ENCODE measurements at places on chromosomes 5 and 9. TPM values are rescaled to one million over a fixed set of nuclear protein-coding genes. Genes with fewer than 3 reads are reported as not detected.

DNA sequence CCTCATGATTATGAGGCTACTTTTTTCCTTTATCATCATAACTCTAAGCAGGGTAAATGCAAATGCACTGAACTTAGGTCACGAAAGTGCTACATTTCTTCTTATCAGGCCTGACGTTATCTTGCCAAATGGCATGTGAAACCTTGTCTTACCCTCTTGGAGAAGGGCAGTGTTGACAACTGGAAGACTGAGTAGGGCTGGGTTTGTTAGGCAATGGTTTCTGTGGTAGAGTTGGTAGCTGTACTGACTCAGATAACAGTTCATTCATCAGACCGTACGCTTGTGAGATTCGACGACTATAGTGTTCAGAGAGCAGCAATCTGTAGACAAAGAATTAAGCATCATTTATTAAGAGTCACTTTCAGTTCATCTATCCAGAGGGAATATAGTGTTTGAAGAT, 127.7 kb downstream of the CPLANE1 start:
- no peak for DNase-seq

DNA sequence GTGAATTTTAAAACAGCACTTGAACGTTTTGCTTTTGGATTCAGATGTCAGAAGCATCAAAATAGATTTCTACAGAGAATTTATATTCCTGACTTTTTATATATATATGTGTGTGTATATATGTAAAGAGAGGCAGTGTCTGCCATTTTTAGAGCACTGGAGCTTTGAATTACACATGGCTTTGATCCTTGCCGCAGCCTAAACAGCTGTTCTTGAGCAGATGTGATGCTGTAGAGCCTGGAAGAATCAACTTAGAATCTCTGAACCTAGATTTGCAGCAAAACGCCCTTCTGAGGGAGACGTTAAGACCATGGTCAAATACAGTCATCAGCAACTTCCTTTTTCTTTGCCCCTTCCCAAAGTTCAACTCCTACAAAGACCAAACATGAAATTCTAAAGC, 21.7 kb upstream of the C5orf47 start:
- no peak for DNase-seq

DNA sequence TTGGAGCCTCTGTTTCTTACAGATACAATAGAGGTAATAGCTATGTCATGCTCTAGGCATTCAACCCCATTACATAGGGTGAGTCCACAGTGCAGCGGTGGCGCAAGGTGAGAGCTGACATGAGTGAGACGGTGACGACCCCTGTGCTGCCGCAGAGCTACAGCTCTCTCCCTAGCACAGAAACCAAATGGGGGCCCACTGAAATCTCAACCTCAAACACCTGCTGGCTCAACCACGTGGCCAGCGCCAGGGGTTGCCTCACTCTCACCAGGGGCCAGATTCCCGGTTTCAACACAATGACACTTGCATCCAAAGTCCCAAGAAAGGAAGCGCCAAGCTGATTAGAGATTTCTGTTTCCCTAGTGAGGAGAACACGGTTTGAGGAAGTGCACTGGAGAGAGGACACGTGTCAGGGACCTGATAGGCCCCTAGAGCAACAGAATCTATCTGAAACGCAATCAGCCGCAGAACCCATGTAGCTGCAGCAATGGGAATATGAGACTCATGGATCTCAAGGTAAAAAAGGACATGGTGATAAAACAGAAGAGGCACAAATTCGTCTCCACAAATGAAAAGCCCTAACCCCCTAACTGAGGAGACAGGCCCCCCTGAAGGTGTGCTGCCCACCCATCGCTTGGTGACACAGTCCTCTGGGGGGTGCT, 114.3 kb downstream of the CRB2 start:
- no peak for DNase-seq

The ODF2 gene
- total RNA-seq: 26.4 TPM

DNA sequence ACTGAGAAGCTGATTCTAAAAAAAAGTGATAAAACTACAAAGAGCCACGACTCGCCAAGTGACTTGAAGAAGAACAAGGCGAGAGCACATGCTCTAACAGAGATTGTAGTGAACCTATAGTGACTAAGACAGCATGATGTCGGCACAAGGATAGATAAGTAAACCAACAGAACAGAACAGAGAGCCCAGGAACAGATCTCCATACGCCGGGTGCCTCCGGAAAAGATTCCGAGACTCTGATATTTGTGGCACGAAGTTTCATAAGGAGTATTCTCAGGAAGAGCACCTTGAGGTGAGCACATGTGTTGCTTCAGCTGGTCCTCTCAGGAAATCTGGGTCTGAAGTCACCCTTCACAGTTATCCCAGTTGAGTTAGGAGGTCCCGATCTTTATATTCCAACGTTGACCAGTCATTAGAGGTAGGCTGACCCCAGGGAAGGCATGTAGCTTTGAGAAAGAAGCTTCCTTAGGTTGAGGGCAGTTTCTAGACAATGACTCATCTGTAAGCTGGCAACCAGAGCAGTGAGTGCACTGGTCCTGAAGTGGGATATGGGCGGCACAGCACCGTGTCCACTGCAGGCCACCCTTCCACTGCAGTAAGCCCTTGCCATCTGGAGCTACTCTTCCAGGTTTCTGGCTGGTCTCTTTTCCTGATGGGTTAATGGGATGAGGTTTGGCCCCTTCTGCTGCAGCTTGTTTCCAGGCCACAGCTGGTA, 13.6 kb upstream of the CLK4 start:
- DNase-seq: no peak
